ENCODE measurements at places on chromosomes 1 and 21. TPM values are rescaled to one million over a fixed set of nuclear protein-coding genes. Genes with fewer than 3 reads are reported as not detected.

The CASQ1 gene
- polyA plus RNA-seq, result 0.28 TPM

The NCMAP gene
- 0.51 TPM for polyA plus RNA-seq

The LCE6A gene
- polyA plus RNA-seq, result not detected

- no peak for DNase-seq
These were observed 128.6 kb downstream of the ST6GALNAC3 start for GRCh38 chr1:76203127-76203526.

- DNase-seq, result no peak
These were observed 90.1 kb upstream of the WDR26 start for GRCh38 chr1:224524679-224525078.

- no peak for DNase-seq
These were observed 436.4 kb downstream of the LRRIQ3 start for GRCh38 chr1:73761559-73761958.
